ENCODE measurements at places on chromosomes 3 and 15.

DNA sequence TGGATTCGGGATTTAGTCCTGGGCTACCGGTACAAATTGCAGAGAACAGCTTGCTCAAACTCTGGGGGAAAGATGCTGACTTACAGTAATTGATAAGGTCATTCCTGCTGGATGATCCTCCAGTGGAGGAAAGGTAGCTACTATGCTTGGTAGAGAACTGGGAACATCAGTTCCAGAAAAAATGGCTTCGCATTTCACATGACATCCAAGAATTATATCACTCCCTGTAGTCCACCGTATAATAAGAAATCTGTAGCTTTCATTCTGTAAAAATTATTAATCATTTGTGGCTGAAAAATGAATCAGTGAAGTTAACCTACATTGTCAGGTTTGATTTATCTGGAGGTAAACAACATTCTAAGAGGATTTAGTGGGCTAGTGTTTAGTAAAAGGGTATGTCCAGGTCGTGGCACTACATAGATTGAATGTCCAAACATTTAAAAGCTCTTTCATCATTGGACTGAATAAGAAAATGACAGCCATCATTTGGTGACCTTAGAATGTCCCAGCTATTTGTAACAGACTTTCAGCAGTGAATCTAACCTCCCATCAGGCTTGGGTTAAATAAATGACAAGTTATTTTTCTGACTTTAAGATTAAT is 203.2 kb upstream of the TMCO5A start:
- DNase-seq: no peak

DNA sequence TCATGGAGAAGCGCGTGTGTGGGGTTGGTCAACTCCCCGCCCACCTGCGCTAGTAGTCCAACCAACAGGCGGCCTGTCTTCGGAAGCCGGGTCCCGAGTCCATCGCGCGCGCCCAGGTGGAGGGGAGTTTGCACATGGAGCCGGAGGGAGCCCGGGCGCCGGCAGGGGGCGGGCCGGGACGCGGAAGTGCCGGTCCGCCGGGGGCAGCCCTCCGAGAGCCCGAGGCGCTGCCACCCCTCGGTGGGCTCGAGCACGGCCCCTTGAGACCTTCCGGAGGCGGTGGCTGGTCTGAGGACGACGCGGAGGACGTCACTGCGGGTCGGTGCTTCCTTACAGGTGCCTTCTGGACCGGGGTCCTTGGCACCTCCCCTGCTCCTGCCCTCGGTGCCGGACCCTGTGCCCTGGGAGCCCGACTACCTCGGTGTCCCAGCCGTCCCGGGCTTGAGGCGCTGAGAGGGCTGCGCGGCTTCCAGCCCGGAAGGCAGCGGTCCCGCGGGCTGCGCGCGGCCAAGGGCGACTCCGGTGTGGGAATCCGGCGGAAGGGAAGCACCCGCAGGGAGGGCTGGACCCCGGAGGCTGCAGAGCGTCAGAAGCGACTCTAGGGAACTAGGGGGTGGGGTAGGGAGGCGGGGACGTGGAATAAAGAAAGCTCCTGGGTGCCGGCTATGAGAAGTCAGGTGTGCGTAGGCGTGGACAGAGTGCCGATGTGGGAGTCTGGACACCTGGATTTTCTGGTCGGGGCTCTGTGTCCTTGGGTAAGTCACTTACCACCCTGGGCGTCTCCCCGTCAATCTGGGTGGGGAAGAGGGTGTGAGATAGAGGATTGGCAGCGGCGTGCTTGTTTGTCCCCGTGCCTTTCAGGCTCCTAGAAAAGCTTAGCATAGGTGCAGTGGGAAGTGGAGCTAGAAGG is 212.3 kb downstream of the FGF12 start:
- DNase-seq: no peak

DNA sequence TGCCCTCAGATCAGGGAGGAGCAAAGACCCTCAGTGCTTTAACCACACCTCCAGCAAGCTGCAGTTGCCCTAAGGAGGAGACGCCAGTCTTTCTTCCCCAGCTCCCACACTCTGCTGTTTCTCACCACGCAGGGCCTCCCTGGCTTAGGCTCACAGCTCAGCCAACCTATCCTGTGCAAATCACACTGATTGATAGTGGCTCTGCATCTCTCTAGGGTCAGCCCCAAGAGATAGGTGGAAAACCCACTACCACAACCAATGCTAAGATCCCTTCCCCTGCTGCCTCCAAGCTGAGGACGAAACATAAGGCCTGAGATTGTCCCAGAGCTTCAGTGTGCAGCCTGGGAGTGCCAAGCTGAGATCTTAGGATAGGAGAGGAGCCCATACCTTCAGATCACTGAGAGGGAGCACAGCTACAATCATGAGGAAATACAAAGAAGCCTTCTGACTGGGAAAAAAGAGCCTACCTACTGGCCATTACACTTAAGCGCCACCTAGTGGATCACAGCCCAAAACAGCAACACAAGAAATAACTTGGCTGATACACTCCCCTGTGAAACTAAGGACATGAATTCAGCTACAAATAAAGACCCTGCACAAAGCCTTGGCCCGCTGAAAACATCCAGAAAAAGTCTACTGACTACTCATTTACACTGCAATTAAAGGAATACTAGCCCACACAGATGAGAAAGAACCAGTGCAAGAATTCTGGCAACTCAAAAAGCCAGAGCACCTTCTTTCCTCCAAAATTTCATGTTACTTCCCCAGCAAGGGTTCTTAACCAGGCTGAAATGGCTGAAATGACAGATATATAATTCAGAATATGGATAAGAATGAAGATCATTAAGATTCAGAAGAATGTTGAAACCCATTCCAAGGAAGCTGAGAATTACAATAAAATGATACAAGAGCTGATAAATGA is 271.5 kb upstream of the DCBLD2 start:
- peak; percentile 25 for DNase-seq

DNA sequence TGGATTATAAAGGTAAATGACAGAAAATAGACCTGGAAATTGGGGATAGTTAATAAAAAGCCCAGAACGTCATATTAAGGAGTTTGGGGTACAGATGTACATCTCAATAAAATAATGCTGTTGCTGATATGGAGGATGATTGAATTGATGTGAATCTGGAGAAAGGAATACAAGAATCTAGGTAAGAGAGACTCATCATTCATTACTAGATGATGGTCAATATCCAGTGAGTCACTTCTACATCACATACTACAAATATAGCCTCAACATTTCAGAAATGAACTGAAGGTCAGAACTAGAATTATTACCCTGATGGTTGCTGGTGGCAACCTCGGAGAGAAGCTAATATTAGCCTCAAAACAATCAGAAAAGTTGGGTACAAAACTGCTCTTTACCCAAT is 37.6 kb upstream of the P3H2 start:
- DNase-seq: no peak

DNA sequence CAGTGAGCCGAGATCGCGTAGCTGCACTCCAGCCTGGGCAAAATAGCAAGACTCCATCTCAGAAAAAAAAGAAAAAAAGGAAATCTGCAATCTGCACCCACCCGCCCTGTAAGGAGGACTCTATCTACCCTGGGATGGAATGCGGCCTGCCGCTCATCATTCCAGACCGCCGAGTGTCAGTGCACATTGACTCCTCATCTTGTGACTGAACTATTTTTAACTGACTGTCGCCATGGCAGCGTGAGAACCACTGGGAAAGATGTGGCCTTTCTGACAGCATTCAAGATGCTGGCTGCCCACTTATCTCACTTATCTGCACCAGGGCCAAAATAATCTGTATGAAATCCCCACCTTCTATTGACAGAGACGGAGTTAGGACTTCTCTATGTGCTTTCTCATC is 38.8 kb upstream of the ANKRD34C start:
- DNase-seq: no peak

GRCh38 chr15:39807791-39808190 is 25.1 kb upstream of the FSIP1 start:
- DNase-seq: no peak

DNA sequence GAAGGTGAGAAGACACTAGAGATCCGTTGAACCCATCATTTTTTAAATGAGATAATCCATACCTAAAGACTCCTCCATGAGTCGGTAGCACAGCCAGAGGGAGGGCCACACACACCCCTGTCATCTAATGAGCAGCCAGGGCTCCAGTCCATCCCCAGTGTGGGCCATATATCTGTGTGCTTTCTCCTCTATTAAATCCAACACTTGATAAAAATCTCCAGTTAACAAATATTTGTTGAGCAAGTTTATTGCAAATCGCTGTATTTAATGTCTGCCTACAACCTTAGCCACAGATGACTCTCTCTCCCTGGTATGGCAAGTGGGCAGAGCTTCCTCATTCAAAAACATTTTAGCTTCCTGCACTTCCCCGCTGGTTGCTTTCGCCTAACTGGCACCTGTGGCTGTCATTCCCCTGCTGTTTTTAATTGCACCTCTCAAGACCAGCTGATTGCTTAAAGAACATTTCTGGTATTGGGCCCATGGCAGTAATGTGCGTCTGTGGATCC is 82.8 kb downstream of the SMAD3 start:
- no peak for DNase-seq

DNA sequence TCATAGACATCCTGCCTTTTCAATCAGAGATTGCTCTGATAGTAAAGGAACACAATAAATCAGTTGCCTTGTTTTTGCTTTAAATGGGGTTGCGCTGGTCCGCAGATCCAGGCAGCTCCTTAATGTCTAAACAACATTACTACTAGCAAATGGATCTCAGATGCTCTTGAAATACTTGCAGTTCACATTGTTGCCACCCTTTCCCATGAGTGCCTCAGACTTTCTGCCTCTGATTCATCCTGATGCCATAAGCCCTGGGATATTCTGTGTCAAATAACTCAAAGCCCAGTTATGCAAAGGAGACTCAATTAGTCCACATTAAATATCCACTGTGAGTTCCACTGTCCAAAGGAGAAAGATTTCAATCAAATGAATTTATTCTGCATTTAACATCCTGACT is 196.7 kb downstream of the PLCH1 start:
- DNase-seq: no peak

DNA sequence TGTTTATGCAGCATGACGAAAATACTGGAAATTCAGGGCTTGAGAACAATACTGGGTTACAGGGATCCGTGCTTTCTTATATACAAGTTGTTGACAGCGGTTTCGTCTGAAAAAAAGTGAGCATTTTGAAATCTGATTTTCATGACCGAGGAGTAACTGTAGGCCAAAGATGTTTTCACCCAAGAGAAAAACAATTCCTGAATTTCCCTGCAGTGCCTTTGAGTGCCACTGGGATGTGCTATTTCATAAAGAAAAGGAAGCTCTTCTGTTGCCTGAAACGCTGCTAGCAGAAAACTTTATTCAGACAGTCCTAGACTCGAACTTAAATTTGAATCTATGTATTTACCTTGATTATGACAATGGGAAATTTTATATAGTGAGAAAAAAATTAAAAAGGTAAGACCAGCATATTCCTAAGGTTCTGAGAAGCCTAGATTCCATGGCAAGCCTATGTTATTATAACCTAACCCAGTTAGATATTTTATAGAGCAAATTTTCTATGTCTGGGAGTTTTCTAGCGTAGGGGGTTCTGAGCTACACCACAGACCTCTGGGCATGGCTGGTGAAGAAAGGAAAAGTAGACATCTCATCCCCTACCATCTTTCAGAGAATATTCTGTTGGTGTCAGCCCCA is 30.2 kb downstream of the KCNAB1 start:
- peak; percentile 39 for DNase-seq

- no peak for DNase-seq
Observed at GRCh38 chr15:61736790-61737189, 323.5 kb downstream of the VPS13C start.

DNA sequence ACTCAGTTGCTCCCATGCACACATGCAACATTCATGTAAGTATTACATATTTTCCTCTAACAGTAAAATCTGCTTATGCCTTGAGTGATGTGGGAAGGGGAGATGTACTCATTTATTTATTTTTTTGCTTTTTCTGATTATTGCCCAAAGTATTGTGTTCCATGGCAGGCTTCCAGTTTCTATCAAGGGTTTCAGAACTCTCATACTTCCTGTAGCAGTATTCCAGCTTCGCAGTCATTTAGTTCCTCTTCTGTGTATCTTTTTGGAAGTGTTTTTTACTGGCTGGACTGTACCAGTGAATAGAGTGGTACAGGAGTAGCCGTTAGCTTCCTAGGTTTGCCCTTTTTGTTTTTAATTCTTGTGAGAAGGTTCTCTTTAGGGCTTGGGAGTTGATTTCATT is 26.9 kb downstream of the RAB11A start:
- no peak for DNase-seq

DNA sequence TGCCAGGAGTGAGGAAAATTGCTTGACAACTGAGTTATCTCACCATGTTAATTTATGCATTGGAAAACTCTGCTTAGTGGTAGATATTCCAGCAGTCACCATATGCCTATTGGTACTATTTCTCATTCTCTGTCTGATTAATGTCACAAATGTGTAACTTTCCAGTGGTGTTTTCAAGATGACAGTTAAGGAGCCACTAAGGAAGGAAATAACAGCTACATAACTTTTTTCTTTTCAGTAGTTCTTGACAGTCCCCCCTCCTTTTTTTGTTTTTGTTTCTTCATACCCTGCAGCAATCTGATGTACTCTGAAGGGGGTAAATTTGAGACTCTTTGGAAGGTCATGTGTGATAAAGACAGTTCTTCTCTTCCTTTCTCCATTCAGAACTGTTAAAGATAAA is 13.1 kb downstream of the RASA2 start:
- DNase-seq: no peak

- no peak for DNase-seq
Observed at GRCh38 chr15:92075764-92076163, 222.3 kb downstream of the SLCO3A1 start.

- peak; percentile 12 for DNase-seq
Observed at GRCh38 chr3:58874795-58875194, 175.0 kb downstream of the CFAP20DC start.

GRCh38 chr3:102447272-102447671 is 12.5 kb downstream of the ZPLD1 start:
- no peak for DNase-seq

- DNase-seq: no peak
Observed at GRCh38 chr3:154862265-154862664, 217.9 kb upstream of the MME start.

GRCh38 chr3:138049157-138049919 is 39.4 kb downstream of the CLDN18 start:
- no peak for DNase-seq

GRCh38 chr3:150220799-150221198 is 187.3 kb upstream of the TSC22D2 start:
- no peak for DNase-seq

- DNase-seq: peak; percentile 33
Observed at GRCh38 chr3:11059090-11059798, 66.7 kb downstream of the SLC6A1 start.

- no peak for DNase-seq
Observed at GRCh38 chr15:84905016-84905916, 20.8 kb downstream of the SLC28A1 start.

GRCh38 chr15:72227192-72227586 is 3.8 kb downstream of the PKM start:
- DNase-seq: peak; percentile 64

DNA sequence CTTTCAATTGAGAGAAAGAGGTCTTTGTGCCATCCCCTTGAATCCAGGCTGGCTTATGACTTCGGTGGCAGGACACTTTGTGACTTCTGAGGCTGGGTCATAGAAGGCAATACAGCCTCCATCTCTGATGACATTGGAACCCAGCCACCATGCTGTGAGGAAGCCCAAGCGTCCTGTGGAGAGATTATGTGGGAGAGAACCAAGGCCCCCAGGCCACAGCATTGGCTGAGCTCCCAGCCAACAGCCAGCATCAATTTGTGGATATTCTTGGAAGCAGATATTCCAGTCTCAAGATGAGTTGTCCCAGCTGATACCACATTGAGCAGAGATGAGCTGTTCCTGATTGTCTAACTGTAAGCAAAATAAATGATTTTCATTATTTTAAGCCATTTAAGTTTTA is 12.7 kb upstream of the XIRP1 start:
- no peak for DNase-seq
